ENCODE measurements at places on chromosomes 6 and 20. TPM values are rescaled to one million over a fixed set of nuclear protein-coding genes. Genes with fewer than 3 reads are reported as not detected.
A peak's percentile ranks its signal among the peaks of the same experiment; 100 is the strongest.

GRCh38 chr6:153959276-153959675 lies 79.8 kb upstream of the OPRM1 start:
- H3K36me3 ChIP-seq: no peaks in the 10 kb centered on the region
- no peak for DNase-seq
- no peak overlapping the region for H3K27ac ChIP-seq

BPIFB4 gene
- not detected for total RNA-seq

GRCh38 chr6:29696147-29697125 lies 15.5 kb upstream of the ZFP57 start:
- H3K36me3 ChIP-seq: peaks cover 2% of the 10 kb centered on the region
- H3K27me3 ChIP-seq: peaks cover 14% of the 10 kb centered on the region
- no peak overlapping the region for H3K27ac ChIP-seq
- H3K4me3 ChIP-seq: no peak overlapping the region
- peak; percentile 47 for DNase-seq

HLA-G gene
- total RNA-seq: 0.66 TPM

- no peak overlapping the region for H3K4me3 ChIP-seq
- H3K27ac ChIP-seq: no peak overlapping the region
Measured at GRCh38 chr20:51553897-51554486, 11.5 kb upstream of the NFATC2 start.

- H3K4me3 ChIP-seq: no peak overlapping the region
- H3K36me3 ChIP-seq: no peaks in the 10 kb centered on the region
- H3K27ac ChIP-seq: no peak overlapping the region
- no peak for DNase-seq
- no peaks in the 10 kb centered on the region for H3K27me3 ChIP-seq
Measured at GRCh38 chr6:50145125-50145524, 95.4 kb upstream of the DEFB112 start.

GSTA2 gene
- not detected for total RNA-seq

CST1 gene
- total RNA-seq: not detected

DNA sequence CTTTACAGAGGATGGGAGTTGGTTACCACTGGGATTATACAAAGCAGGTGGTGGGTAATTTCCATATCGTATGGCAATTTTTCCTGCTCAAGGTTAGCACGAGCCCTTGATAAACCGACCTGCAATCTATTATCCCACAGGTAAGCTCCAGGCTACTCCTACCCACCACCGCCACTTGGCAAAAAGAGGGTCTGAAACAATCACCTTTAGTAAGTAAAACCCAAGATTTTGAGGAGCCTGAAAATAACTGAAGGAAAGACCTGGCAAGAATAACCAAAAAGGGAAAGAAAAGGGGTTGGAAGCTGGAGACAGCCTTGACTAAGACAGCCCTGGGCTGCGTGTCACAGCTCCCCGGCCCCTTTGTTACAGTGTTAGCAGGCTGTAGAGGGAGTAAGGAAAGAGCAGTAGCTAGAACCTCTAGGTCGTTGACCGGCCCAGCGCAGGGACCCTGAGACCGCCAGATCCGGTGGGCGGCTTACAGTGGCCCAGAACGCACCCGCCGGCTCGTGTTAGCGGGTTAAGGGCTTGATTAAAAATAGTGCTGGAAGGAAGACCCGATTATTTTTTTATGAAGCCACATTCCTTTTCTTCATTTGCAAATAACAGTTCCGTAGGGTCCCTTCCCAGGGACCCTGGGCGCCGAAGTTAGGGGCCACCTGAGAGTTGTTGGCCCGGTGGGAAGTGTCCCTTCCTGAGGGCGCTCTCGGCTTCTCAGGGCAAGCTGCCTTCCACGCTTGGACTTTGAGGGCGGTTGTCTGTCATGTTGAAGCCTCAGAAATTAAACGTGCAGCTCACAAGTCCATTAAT lies 30.5 kb downstream of the TFAP2B start:
- H3K27me3 ChIP-seq: peaks cover 72% of the 10 kb centered on the region
- DNase-seq: no peak
- no peak overlapping the region for H3K27ac ChIP-seq

- H3K27ac ChIP-seq: no peak overlapping the region
- H3K27me3 ChIP-seq: no peaks in the 10 kb centered on the region
- no peak for DNase-seq
- H3K4me1 ChIP-seq: no peaks in the 10 kb centered on the region
- no peaks in the 10 kb centered on the region for H3K36me3 ChIP-seq
Measured at GRCh38 chr6:50635429-50635828, 77.9 kb upstream of the TFAP2D start.

- no peak for DNase-seq
- H3K36me3 ChIP-seq: no peaks in the 10 kb centered on the region
- no peak overlapping the region for H3K4me3 ChIP-seq
- H3K4me1 ChIP-seq: no peaks in the 10 kb centered on the region
- H3K27ac ChIP-seq: no peak overlapping the region
Measured at GRCh38 chr6:149014631-149015534, 268.1 kb downstream of the UST start.

DNA sequence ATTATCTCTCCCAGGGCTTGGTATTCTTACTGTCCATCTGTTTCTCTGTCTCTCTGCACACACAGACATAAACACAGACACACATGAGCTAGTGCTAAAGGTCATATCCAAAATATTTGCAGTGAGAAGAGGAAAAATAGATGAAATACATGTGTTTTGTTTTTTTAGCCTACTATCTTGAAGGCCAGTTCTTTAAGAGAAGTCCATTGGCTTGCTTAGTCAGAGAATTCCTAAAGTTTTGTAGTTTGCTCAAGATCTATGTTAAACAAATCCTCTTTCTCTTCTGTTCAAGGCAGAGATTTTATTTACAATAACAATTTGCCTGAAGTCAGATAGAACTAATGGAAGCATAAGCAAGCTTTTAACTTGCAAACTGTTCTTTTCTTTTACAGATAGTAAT lies 120.0 kb upstream of the AKIRIN2 start:
- H3K4me1 ChIP-seq: peaks cover 13% of the 10 kb centered on the region
- peaks cover 2% of the 10 kb centered on the region for H3K36me3 ChIP-seq
- no peak for DNase-seq
- no peak overlapping the region for H3K27ac ChIP-seq
- no peak overlapping the region for H3K4me3 ChIP-seq
- no peaks in the 10 kb centered on the region for H3K27me3 ChIP-seq

TINAG gene
- total RNA-seq: not detected

- no peak overlapping the region for H3K4me3 ChIP-seq
- no peak for DNase-seq
- H3K4me1 ChIP-seq: no peaks in the 10 kb centered on the region
- no peak overlapping the region for H3K27ac ChIP-seq
- H3K36me3 ChIP-seq: no peaks in the 10 kb centered on the region
Measured at GRCh38 chr6:112620812-112621569, 273.9 kb downstream of the RFPL4B start.

NKAIN2 gene
- not detected for total RNA-seq

DNA sequence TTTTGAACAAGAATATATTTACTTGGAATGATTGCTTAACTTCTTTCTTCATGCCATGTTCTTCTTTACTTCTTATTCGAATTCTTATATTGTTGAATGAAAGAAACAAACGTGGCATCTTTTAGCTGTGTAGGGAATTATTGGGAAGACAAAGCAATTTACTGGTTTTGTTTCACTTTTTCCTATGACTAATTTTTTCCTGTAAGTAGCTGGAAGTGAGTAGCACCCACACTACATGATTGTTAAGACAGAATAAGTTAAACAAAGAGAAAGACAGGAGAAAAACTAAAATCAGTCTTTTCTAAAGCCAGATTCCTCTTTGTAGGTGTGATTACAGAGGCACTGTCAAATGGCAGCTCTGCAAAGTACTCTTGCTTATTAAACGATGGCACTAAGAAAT lies 593.4 kb downstream of the EYS start:
- H3K4me1 ChIP-seq: no peaks in the 10 kb centered on the region
- H3K27ac ChIP-seq: no peak overlapping the region
- H3K27me3 ChIP-seq: no peaks in the 10 kb centered on the region
- DNase-seq: no peak

DNA sequence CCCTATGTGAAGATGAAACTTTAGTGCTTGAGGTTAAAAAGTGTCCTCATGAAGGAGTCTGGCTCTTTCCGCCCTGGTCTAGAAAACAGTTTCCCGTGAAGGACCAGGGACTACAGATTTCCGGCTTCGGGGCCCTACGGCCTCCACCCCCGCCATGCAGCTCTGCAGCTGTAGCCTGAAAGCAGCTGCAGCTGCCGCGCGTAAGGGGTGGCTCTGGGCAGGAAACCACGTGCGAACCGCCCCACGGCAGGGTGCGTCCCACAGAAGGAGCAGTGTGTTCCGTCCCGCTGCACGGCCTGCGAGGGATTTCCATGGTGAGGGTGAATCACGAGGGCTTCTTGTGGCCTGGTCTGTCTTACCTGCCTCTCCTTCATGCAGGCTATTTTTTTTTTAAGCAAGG lies 117.0 kb downstream of the ERMARD start:
- peak overlapping the region; percentile 41 for H3K27ac ChIP-seq
- H3K4me1 ChIP-seq: peaks cover 10% of the 10 kb centered on the region
- DNase-seq: peak; percentile 86
- H3K36me3 ChIP-seq: no peaks in the 10 kb centered on the region
- peaks cover 3% of the 10 kb centered on the region for H3K27me3 ChIP-seq
- H3K4me3 ChIP-seq: no peak overlapping the region

GRCh38 chr6:142238881-142239280 lies 62.9 kb upstream of the ADGRG6 start:
- no peaks in the 10 kb centered on the region for H3K4me1 ChIP-seq
- no peak for DNase-seq
- H3K4me3 ChIP-seq: no peak overlapping the region
- H3K27me3 ChIP-seq: peaks cover 3% of the 10 kb centered on the region
- no peaks in the 10 kb centered on the region for H3K36me3 ChIP-seq

PRR18 gene
- not detected for total RNA-seq

SLC22A7 gene
- total RNA-seq: not detected

DNA sequence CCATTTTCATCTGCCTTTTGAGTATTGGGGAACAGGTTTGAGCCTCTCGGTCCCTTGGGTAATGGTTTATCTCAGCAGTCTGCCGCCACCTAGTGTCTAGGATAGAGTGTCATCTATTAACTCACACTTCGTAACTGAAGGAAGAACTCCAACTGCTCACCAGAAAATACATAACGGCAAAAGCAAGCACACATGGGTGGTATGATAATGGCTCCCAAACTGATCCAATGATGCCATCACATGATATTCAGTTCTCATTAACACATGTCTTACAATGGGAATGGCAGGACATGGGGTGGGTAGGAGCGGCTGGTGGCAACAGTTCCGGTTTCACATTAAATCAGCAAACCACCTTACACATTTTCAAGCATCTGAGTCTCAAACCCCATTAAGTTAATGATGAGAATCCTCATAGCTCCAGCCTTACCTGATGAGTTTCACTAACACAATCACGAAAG lies 110.7 kb upstream of the PHACTR1 start:
- peak overlapping the region; percentile 33 for H3K4me3 ChIP-seq
- DNase-seq: peak; percentile 62
- H3K27ac ChIP-seq: no peak overlapping the region
- no peaks in the 10 kb centered on the region for H3K36me3 ChIP-seq

DNA sequence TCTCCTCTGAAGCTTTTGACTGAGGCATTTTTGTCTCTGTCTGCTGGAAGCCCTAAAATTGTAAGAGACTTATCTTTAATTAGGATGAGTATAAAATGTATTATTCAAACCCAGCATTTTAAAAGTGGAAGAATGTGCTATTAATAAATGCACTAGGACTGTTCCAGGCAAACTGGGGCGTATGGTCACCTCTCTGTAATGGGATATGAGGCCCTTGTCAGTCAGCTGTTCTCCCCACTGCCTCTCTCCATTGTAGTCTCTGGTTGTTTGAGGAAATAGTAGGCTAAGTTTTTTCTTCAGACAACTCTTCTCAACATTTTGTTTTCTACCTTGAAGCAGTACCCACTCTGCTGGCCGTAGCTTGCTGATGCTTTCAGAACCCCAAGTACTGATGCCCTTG lies 14.3 kb upstream of the DEF6 start:
- H3K4me1 ChIP-seq: peaks cover 21% of the 10 kb centered on the region
- no peak overlapping the region for H3K4me3 ChIP-seq
- no peak overlapping the region for H3K27ac ChIP-seq
- no peak for DNase-seq

DNA sequence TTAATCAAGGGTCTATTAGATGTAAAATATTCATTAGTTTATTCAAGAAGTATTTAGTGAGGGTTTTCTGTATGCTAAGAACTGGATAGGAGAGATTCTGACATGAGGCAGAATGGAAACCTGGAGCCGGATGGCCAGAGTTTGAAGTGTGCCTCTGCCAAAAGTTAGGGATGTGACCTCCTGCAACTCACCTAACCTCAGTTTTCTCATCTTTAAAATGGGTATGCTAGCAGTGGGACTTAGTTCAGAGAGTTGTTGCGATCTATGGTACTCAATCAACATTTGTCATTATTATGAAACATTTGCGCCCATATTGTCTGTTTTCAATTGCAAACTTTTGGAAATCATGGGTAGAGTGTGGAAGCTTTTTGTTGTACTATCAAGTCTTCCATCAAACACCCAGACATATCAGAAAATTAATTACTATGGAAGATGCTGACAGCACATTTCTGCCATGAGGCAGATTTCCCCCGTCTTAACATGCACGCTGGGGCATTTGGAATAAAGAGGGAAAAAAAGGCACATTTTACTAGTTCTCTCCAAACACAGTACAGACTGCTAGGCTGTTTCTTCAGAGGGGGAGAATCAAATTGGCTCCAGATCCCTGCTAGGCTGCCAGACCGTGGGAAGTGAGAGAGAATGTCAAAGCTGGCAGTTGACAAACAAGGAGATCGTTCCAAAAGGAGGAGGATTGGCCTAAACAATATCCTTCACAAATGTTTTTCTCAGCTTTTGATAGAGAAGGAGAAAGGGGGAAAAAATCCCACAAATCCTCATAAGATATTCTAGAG lies 205.3 kb upstream of the TSHZ2 start:
- H3K4me1 ChIP-seq: no peaks in the 10 kb centered on the region
- H3K36me3 ChIP-seq: no peaks in the 10 kb centered on the region
- H3K27ac ChIP-seq: no peak overlapping the region

DNA sequence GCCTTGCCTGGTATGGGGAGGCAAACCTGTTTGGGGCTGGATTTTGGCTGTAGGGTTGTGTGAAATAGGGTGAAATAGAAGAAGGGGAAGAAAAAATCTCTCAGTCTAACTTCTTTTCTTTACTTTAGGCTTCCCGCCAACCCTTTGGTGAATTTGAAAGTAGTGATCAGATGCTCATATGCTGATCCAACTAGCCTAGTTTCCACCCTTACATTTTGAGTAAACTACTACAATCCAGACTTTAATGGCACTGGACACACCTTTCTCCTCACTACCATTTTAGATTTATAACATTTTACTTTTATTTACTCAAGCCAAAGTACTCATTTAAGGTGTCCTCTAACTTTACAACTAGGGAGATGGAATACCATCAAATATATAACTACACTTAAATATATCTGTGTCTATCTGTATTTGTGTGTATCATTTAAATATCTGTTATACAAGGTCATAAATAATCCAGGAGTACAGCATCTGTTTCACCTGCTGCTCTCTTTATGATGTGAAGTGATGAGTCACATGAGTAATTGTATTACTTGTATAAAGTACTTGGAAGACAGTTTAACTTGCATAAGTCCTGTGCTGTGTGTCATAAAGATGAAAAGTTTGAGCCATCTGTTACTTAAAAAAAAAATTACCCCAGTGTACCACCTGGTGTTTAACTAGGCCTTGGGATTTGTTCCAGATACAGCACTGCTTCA lies 172.1 kb downstream of the CDKAL1 start:
- H3K4me3 ChIP-seq: no peak overlapping the region
- no peak for DNase-seq
- peaks cover 22% of the 10 kb centered on the region for H3K4me1 ChIP-seq
- H3K36me3 ChIP-seq: peaks cover 4% of the 10 kb centered on the region
- no peak overlapping the region for H3K27ac ChIP-seq

TBX18 gene
- total RNA-seq: not detected

GRCh38 chr6:22072949-22073348 lies 223.9 kb downstream of the PRL start:
- DNase-seq: no peak
- H3K27me3 ChIP-seq: no peaks in the 10 kb centered on the region
- no peak overlapping the region for H3K4me3 ChIP-seq

GABBR1 gene
- total RNA-seq: 8.1 TPM

Data from activated CD8-positive, alpha-beta memory T cell treated with anti-CD3 and anti-CD28 coated beads, Interleukin-2, amount 10 ng/mL, durations not matched to agents 7 days and 5 days (primary cell).